ENCODE measurements at places on chromosomes 6 and 20.
A peak's percentile ranks its signal among the peaks of the same experiment; 100 is the strongest.

DNA sequence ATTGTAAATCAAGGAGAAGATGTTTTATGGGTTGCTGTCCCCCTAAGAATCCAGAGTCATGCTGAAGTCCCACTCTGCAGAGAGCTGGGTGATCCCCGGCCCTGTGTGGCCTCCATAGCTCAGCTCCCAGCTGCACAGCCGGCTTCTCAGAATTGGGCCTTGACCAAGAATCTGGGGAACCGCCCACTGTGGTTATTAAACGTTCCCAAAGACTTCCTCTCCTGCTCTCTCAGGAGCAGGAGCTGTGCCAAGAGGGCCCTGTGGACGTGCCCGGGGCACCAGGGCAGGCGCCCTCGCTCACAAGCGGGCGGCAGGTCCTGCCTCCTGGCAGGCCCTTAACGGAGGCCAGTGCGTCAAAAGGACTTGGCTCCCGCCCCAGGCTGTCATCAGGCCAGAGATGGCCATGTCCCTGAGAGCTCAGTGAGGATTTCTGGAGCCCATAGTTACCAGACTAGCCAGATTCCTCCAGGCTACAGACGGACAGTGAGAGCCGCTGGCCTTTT lies 30.4 kb downstream of the ZC3H12D start:
- DNase-seq: no peak

DNA sequence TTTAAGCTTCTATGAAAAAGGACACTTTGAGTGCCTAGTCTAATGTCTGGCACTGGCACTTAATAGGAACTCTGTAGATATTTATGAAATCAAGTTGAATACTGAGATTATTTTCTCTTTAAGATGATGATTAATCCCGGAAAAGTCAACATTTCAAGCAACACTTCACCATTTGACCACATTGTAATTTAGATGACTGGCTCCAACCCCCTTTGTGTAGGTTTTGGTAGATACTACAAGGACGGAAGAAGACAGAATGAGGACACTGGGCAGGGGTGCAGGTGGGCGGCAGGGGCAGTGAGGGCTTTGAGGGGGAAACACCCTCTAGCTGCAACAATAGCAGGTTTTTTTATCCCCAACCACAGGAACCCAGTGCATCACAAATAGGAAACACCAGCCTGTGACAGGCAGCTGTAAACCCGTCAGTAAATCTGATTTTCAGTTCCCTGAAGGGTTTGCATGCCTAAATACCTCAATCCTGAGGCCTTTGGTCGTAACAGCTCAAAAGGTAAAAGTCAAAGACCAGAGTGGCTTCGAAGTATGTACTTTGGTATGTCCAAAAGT lies 4.6 kb downstream of the DTNBP1 start:
- DNase-seq: no peak

DNA sequence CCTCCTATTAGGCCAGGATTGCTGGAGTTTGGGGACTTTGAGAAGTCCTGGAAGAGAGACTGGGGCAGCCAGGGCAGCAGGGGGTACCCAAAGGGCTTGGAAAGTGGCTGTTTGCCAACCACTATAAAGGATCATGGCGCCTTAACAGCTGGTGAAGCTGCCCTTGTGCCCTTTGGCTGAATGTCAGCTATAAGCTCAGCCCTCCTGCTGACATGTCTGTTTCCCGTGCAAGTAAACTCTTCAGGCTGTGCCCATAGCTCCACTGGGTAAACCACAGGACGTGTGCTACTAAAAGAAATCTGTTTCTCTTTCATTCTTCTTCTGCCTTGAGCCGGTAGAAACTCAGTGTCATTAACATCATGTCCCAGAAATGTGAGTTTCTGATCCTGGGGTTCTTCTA lies 97.3 kb downstream of the CAP2 start:
- DNase-seq: no peak

GRCh38 chr20:60808003-60808672 lies 443.9 kb upstream of the CDH4 start:
- no peak for DNase-seq

DNA sequence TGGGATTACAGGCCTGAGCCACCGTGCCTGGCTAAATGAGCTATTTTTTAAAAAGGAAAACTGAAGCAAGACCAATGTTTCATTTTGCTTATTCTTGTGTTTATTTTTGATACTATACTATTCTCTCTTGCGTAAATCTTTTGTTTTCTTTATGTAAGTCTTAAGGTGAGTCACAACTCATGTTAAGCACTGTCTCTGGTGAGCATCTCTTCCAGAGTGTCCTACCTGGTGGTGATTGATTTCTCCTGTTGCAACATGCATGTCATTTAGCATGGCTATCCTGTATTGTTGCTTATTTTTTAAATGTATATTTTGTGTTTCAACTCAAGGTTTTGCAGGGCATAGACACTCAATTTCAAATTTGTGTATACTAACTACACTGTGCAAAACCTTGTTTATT lies 336.0 kb downstream of the RFPL4B start:
- DNase-seq: no peak

GRCh38 chr6:20409427-20409971 lies 7.8 kb downstream of the E2F3 start:
- DNase-seq: peak; percentile 24

GRCh38 chr20:23326774-23327173 lies 23.8 kb upstream of the NXT1 start:
- DNase-seq: no peak

DNA sequence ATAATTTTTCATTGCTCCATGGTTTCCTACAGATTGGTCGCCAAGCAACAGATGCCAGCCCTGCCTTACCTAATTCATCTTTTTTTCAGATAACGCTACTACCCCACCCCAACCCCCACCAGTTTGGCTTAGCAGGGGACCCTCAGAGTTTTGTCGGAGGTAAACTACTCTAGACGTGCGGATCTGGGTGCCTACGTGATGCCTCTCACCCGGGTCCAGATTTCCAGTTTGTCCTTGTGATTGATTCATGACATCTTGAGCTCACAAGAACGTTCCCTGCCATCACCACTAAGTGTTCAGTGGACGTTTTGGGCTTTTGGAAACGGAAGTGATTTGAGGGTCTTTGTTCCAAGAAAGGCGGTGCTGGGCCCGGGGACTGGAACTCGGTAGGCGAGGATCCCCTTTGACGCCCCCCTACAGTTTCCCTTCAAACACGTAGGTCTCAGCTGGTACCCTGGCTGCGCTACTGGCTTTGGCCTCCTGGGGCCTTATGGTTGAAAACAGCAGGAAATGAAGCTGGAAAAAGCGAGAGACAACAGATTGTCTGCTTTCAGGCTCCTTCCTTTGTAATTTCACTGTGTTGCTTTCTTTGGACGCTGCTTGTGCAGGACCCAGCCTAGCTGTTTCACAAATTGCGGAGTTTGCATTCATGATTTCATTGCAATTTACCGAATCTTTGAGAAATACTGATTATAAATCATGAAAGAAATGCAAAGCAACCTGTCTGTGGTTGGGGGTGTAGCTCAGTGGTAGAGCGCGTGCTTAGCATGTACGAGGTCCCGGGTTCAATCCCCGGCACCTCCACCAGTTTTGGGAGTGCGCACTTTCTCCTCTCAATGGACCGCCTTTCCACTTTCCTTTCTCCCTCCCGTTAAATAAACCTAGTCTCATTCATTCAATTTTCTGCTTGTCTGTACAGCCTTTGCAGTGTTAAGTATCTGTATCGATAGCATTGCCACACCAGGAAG lies 81.0 kb downstream of the GPX5 start:
- DNase-seq: peak; percentile 17

GRCh38 chr6:159826968-159827647 lies 27.0 kb downstream of the PNLDC1 start:
- no peak for DNase-seq
